ENCODE measurements at places on chromosomes 2 and 18.

DNA sequence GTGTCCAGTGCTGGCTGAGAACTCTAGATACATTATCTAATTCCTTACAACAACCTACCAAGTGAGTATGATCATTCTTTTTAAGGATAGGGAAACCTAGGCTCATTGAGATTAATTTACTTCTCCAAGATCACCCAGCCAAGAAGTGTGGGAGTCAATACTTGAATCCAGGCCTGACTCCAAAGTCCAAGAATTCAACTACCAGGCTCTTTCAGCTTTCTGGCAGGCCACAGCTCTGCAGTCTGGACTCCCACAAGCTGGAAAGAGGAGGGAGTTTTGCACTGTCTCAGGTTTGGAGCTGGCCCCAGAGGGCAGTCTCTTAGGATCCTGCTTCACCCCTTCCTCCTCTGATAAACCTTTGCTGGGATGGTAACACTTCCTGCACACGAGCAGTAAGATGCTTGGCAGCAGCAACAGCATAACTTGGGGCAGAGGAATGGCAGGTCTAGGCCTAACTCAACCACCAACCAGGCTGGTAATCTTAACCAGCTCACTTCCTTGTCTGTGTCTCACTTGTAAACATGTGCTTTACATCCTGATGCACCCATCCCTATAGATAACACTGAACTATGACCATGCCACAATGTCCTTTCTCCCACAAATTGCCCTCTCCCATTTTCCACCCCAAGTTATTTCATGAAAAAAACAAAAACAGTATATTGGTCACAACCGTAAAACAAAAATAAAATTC, 111.1 kb upstream of the ACAA2 start:
- DNase-seq = no peak

GRCh38 chr2:186365406-186365805, 120.7 kb upstream of the ZC3H15 start:
- no peak for DNase-seq

DNA sequence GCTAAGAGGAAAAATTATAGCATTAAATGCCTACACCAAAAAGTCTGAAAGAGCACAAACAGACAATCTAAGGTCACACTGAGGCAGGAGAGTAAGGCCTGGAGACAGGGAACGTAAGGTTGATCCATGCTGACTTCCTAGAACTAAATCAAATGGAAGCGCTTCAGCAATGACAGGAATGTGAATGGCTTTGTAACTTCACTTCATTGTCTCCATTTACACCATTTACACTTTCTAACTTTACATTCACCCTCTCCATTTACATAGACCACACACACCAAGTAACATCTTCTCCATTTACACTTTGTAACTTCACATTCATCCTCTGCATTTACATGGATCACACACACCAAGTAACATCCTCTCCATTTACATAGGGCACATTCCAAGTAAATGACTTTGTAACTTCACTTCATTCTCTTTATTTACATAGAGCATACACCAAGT, 103.1 kb upstream of the SPATS2L start:
- no peak for DNase-seq

DNA sequence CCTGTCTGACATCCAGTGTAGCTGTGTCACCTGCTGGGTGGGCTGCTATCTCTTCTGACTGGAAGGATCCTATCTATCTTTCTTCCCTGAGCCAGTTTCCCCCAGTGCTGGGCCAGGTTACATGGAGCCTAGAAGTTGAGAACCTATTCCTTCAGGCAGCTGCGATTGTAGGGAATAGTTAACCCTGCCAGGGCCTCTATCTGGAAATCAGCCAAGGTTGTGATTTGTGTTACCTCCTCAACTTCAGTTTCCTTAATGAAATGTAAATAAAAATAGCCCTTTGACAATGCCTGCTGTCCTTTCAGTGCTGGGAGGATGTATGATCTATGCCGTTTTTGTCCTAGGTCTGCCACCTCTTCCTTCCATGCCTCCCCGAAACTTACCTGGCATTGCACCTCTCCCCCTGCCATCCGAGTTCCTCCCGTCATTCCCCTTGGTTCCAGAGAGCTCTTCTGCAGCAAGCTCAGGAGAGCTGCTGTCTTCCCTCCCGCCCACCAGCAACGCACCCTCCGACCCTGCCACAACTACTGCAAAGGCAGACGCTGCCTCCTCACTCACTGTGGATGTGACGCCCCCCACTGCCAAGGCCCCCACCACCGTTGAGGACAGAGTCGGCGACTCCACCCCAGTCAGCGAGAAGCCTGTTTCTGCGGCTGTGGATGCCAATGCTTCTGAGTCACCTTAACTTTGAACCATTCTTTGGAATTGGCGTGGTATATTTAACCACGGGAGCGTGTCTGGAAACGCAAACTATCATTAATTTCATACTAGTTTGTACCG, 36.6 kb downstream of the GORASP2 start:
- DNase-seq = no peak

- DNase-seq = no peak
Observed at GRCh38 chr18:44411976-44412375, 268.7 kb upstream of the SETBP1 start.

GRCh38 chr2:71897137-71897480, 250.6 kb downstream of the CYP26B1 start:
- DNase-seq = no peak

DNA sequence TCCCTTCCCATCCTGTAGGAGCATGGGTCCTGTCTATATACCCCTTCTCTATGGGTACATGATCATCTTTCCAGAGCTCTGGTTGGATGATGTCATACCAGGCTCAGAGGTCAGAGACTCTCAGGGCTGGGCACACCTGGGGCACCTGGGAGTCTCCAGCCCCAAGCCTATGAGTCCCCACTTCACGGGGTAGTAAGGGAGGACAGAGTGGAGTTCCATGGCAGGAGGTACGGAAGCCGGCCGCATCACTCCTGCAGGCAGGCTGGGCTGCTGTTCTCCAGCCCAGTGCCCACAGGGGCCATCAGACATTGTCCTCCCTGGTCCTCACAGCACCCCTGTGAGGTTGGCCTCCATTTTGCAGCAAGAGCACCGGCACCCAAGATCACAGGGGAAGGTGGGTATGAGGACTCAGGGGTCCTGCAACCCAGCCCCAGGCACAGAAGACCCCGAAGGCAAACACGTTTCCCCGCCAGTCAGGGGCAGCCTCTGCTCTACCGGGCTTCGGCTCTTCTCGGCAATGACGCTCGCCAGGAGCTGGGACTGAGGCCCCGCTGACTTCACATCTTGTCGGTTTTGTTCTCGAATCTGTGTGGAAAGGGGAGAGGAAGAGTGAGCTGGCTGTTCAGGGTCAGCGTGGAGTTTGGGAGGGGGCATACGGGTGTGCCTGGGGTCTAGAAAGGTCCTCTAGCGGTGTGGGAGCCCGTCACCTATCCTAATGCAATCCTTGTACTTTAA, 91.5 kb downstream of the ADD2 start:
- no peak for DNase-seq

- no peak for DNase-seq
Observed at GRCh38 chr2:160022162-160022561, 40.3 kb downstream of the PLA2R1 start.

- DNase-seq = no peak
Observed at GRCh38 chr2:96930351-96931010, 55.9 kb downstream of the FAM178B start.

- DNase-seq = no peak
Observed at GRCh38 chr2:45131587-45131986, 122.3 kb upstream of the SIX2 start.

- DNase-seq = no peak
Observed at GRCh38 chr2:203682688-203683130, 23.7 kb upstream of the CD28 start.

DNA sequence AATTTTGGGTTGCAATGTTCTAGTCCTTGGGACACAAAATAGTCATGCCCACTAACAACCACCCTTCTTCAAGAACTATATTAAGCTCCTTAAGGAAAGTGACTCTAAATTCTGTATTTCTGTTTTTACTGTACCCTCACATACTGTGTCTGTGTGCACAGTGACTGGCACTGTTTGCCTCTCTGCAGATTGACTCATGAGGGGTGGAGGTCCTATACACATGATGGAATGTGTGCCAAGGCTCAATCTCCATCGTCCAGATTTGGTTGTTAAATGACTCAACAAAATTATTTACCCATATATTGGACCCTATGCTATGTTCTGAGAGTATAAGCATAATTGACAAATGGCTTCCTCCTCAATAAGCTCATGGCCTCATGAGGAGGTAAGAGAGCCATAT, 126.6 kb upstream of the CWC22 start:
- DNase-seq = no peak

DNA sequence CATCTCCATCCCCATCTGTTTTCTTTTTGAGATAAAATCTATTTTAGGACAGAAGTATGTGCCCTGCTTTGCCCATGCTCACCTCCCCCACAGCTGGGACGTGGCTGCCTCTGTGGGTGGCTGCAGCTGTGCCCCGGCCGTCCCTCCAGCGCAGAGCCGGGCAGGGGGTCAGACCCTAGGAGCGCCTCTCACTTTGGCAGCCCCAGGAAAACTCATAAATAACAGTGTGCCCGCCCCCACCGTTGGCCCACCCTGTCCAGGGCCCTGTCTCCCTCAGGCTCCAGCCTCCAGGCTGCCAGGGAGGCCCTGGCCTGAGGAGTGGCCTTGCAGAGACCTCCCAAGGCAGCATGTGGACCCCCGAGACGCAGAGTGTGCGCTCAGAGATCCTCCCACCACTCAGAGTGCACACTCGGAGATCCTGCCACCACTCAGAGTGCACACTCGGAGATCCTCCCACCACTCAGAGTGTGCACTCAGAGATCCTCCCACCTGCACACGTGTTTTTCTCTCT, 178.1 kb downstream of the TWIST2 start:
- DNase-seq = no peak

DNA sequence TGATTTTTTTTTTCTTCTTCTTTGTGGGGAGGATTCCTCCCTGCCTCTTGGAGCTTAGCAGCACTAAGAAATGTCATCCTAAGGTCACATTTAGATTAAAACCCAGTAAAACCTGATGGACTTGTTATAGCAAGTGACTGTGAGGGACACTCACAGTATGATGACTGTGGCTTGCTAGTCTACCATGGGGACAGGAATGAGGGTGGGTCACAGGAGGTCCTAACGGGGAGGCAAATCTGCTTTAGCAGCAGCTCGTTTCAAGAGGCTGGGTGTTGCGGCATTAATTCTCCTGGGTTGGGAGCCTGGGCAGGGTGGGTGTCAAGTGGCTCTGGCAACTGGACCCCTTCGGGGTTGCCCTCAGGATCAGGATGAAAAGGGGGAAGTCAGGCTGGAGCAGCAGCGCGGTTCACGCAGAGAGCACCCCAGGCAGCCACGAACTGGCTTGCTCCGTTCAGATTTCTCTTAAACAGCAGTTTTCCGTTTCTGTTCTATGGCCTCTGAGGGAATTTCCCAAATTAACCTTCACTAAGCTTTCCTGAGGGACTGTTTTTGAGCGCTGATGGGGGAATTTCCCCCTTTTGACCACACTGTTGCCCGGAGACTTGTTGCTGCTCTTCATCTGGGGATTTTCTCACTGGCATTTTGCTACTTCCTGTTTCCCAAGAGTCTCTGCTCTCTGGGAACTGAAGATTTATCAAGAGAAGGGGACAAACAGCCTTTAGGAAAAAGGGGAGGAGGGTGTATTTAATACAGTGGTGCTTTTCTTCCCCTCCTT, 59.8 kb upstream of the PELI1 start:
- DNase-seq = peak; percentile 56

- no peak for DNase-seq
Observed at GRCh38 chr18:67359873-67360838, 156.4 kb downstream of the DSEL start.

GRCh38 chr2:232076736-232077135, 115.2 kb downstream of the DIS3L2 start:
- no peak for DNase-seq

- DNase-seq = no peak
Observed at GRCh38 chr2:158359846-158360245, 96.7 kb downstream of the CCDC148 start.

DNA sequence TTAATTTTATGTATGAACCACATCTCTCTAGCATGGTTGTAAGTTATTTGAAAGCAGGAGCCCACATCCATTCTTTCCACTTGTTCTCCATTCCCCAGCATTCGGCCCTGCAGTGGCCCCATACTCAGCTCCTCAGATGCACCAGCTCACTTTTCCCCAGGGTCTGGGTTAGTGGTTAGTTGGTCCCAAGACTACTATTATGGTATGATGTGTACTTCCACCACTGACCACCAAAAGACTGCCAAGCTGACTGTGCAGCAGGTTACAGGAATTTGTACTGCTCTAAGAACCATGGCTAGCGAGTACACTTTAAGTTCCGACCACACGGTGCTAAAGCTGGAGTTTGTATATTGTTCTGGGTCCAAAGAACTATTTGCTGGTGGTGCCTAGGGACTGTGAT, 413.6 kb upstream of the TCF4 start:
- no peak for DNase-seq

GRCh38 chr2:199370150-199370780, 87.5 kb downstream of the SATB2 start:
- DNase-seq = no peak

DNA sequence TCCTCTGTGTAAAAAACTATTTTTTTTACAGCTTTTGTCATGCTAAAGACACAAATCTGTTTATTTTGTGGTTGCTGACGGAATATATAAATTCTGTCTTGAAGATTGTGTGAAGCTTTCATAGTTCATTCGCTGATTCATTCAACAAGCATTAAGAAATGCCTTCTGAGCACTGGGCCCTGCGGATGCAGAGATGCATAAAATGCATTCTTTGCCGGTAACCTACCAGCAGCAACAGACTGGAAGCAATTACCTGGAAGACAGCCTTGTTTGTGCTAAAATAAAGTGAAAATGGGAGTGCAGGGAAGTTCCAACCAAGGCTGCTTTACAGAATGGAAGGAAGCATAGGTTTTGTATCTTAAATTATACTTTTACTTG, 119.7 kb downstream of the PMAIP1 start:
- DNase-seq = no peak

DNA sequence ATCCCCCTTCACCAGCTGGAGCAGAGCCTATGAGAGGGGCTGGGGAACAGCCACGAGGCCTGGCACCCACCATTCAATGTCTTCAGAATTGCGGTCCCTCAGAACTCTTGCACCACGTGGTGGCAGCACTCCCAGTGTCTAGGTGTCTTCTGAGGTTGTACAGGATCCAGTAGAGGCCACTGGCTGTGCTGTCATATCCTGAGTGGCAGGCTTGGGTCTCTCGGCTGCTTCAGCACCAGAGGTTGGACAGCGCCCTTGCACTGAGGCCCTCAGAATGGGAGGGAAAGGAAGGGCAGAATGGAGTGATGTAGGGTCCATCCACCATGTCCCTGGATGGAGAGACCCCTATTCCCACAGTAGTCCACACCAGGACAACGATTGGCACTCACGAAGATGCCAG, 112.0 kb upstream of the TEKT4 start:
- DNase-seq = no peak

All from midbrain (tissue), 1 donor.